ENCODE measurements at places on chromosomes 12 and 14.

GRCh38 chr12:53952335-53952694 is 2.4 kb upstream of the HOXC12 start:
- no peak for DNase-seq

- no peak for DNase-seq
Measured at GRCh38 chr12:121989276-121990113, 32.2 kb upstream of the BCL7A start.

- no peak for DNase-seq
Measured at GRCh38 chr12:108728820-108729611, 2.3 kb downstream of the CORO1C start.

DNA sequence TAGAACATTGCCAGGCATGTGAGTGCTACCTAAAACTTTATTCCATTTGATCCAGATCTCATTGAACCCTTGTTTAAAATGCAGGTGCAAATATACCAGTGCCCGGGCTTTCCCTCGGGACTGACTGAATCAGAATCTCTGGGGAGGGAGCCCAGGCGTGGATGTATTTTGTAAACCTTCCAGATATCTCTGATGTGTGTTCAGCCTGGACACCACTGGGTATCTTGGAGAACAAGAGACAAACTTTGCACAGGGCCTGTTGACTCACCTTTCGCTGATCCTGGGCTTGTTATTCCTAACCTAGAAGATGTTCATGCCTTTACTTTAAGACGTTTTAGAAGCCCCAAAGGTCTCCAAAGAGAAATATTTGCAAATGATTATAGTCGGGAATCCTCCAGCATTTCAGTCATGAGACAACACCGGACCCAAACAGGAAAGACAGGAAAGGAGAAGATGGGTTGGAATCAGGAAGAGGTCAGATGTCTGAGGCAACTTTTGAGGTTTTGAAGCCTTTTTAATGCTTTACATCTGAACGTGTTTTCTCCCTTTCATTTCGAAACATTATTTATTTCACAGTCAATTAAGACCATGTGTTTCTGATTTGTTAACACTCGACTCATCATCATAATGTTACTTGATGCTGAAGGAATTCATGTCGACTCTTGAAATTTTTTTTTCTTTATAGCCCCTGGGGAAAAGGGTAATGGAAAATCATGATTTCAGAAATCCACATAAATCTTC is 118.6 kb downstream of the PLXNC1 start:
- DNase-seq, result no peak

DNA sequence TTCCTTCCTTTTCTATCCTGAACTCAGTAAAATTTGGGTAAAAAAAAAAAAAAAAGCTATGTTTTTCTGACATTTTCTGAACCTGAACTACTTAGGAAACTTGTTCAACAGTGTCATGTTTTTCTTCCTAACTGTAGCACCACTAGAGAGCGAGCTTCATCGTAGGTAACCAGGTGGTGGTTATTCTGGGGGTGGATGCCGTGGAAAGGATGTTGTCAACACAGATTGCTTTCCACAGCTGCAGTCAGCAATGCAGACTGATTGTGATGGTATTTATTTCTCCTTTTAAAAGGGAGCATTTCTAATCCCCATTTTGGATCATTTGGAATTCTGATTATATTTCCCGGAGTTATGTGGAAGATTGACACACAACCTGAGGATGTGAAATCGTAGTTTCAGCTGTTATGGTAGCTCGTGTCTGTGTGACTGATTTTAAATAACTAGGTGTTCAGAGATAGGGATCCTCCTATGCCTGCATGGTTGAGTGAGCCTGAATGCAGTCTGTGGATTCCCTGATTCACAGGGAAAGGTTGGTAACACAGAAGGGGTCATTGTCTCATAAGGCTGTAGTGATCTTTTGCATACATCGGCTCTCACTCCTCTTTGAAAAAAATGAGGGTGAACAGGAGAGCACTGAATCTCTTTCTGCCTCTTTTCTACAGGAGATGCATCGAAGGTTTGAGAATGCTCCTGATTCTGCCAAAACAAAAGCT is 113.2 kb downstream of the ERC1 start:
- DNase-seq, result no peak

- DNase-seq, result no peak
Measured at GRCh38 chr14:100433428-100433814, 110.3 kb downstream of the SLC25A47 start.

GRCh38 chr12:117243488-117243887 is 53.2 kb upstream of the FBXO21 start:
- no peak for DNase-seq

DNA sequence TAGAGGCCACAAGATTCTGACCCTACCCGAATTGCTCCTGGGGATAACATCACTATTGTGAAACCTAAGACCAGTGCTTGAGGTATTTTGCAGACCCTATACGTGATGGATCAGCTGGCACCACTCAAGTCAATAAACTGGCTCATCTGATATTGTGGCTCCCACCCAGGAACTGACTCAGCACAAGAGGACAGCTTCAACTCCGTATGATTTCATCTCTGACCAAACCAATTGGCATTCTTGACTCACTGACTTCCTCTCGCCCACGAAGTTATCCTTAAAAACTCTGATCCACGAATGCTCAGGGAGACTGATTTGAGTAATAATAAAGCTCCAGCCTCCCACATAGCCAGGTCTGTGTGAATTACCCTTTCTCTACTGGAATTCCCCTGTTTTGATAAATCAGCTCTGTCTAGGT is 1036.1 kb upstream of the TMEM132C start:
- no peak for DNase-seq

DNA sequence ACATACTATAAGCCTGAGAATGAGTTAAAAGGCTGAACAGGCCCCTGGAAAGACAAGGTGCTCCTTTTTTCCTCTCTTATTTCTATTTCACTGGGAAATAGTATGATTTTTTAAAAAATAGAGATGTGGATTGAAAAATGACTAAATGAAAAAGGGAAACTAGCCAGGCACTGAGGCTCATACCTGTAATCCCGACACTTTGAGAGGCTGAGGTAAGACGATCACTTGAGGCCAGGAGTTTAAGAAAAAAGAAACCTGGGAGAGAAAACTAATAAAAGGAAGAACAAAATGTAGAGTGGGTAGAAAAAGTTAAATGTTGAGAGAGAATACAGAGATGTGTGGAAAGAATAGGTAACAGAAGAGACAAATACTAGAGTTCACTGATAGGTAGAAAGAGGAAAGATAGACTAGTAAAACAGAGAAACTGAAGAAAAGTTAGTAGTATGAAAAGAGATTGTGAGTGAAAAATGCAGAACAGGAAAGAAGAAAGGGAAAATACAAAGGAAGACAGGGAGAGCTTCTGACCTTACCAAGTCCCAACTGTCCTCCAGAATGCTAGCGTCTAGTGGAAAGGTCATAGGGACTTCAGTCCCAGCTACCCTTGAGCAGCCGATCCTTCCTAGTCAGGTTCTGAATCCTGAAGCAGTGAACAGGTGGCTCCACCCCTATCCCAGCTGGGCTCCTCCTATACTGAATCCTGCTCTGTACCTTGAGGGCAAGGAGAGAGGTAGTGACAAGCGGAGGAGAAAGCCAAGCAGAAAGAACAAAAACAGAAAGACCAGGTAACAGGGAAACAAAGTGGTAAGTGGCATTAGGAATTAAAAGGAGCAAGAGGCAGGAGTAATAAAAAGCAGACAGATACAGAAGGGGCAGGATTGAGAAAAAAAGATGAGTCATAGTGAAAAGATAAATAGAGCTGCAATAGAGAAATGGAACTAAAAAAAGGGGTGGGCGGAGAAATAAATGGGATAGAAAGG is 7.3 kb downstream of the TMEM116 start:
- no peak for DNase-seq

DNA sequence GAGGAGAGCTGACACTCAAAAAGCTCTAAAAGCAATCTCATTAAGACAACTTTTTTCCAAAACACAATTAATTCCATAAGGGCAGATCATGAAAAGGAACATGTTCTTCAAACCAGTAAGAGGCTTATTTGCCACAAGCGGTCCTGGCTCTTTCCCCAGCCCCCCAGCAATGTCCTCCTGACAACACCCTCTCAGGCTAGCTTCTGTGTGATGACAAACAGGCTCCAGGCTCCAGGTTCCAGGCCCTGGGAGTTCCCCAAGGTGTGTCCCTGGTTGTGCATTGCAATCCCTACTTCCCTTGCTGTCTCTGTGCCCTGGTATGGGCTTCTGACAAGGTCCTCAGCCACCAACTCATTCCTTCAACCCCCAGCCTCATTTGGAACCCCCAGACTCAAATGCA is 8.9 kb downstream of the HVCN1 start:
- DNase-seq, result no peak

DNA sequence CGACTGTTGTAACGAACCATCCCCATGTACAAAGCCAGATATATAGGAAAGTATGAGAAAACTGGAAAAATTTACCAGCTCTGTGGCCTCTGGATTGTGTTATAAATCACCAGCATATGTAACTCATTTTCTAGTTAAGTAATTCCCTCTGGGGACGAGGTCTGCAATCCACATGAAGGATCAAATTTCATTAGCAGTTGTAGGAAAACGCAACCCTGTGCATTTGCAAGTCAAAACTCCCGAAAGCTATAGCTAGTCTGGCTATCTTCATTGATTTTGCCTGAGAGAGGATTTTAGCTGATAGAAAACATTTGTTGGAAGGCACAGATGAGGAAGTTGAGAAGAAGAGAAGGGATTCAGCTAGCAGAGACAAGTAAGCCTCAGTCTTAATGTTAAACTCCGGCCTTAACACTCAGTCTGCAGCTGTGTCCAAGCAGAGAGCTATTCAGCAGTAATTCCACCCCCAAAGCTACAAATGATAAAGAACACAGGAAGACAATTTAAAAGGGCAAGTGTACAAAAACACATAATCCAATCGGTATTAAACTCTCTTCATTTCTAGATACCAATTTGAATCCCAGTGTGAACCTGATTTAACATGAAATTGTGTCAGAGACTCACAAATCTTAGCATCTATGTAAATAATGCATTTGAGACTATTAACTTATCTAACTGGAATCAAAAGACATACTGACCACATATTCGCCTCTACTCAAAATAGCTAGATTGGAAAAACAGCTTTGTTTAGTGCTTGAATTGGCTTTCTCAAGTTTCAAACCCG is 54.2 kb upstream of the CERS5 start:
- peak; percentile 94 for DNase-seq

- no peak for DNase-seq
Measured at GRCh38 chr14:54589843-54590242, 22.9 kb downstream of the SAMD4A start.

- no peak for DNase-seq
Measured at GRCh38 chr14:22482085-22482694, 106.8 kb downstream of the DAD1 start.

- no peak for DNase-seq
Measured at GRCh38 chr14:76204461-76205230, 52.9 kb downstream of the GPATCH2L start.

DNA sequence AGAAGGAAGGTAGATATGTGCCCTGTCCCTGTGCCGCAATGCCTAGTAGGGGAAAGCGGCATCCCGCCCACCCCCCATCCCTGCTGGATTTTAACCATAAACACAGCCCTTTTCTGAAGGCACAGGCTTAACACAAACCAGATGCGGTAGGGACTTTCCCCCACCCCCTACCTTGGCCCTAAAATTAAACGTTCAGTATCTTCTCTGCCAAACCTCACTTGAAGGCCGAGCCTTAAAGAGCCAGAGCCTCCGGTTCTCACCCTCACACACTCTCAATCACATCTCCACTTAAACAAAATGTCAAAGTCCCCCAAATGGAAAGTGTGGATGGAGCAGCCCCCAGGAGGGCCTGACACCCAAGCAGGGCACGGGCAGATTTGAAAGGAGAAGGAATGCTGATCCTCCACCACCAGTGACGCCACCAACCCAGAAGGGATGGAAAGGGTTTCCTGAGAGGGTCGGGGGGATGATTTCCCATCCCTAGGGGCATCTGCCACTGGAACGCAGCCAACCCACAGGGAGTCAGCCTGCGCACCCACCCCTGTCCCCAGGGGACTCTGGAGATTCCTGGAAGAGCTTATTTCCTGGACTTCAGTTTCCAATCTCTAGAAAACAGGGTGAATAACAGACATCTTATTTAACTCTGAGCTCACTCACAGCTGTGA is 26.4 kb downstream of the ACTN1 start:
- DNase-seq, result peak; percentile 99

DNA sequence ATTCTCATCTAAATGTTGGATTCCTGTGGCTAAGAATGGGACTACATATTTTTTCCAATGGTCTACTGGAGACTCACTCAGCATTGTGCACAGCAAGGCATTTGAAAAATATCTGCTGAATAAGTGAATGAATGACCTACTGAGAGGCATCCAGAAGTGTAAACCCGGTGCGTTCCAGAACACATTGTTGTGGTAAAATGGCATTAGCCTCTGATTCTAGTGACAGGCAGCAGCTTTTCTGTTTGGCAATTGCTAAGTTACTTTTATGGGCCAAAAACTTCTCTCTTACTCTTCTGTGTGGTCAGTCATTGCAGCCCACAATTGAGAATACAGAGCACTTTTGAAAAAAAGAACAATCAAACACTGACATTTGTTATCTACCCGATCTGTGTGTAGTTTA is 36.5 kb downstream of the WIF1 start:
- DNase-seq, result no peak

DNA sequence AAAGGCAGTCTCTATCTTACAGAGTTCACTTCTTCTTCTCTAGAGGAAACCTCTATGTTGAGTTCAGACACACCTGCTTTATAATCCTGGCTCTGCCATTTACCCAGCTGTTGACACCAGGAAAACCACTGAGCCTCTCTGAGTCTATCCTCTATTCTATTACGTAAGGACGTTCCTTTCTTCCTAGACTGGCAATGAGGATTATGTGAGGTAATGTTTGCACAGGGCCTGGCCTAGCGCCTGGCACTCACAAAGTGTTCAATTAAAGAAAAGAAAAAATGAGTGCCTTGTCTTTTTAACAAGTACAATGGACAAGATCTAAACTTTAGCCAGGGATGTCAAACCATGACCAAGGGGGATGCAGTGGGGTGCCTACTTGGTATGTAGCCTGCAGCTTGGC is 641.9 kb upstream of the TBX3 start:
- no peak for DNase-seq

GRCh38 chr14:68981539-68981976 is 2.5 kb upstream of the ACTN1 start:
- DNase-seq, result peak; percentile 24

Measured in lung (tissue), 17 donors.